NCI-H1436 (cell line): ENCODE measurements at places on chromosomes 3 and 15.

DNA sequence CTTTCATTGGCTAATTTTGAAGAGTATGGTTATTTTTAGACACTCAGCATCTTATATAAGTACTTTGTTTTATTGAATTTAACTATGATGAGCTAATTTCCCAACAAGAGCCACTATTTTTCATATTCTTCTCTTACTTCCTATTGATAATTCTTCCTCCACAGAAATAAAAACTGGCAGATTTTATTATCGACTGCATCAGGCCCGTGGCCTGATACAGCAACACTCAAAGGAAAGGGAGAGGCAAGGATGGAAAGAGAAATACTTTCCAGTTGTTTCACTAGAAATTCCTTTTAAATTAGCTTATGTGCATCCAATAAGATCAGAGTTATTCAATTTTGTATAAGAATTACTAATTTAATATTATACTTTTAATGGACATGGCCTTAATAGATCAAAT, 886.3 kb downstream of the ROBO1 start:
- DNase-seq, result no peak

DNA sequence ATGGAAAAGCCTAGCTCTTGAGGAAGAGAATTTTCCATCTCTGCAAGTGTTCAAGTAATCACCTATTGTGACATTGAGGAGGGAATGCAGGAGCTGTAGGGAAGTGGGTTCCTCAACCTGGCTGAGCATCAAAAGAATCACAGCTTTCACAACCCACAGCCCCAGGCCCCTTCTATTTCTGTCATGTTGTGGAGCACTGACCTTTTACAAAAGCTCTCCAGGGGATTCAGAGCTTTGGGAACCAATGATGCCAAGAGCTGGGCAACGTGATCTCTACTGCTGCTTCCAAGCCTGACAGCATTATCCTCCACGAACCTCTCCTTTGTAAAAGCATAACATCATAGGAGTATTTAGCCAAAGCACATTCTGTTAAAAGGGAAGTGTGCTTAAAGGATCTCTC, 231.1 kb downstream of the ADAMTS9 start:
- DNase-seq, result no peak

GRCh38 chr3:30042916-30043555, 563.4 kb upstream of the TGFBR2 start:
- no peak for DNase-seq

DNA sequence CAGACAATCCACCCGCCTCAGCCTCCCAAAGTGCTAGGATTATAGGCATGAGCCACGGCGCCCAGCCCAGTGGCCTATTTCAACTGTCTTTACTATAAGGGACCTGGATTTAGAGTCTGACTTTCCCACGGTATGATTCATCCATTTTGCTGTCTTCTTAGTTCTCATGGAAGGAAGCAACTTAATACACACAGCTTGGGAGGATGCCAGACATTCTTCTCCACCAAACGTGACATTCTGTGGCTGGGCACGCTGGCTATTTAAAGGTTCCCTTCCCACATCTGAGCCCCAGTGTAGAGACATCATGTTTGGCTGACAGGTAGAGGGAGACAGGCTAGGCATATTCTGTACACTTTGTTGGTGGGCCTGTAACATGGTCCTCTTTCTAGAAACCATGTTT, 26.2 kb downstream of the FAM43A start:
- no peak for DNase-seq
